ENCODE measurements at places on chromosomes 7 and 10.
A peak's percentile ranks its signal among the peaks of the same experiment; 100 is the strongest.

GRCh38 chr10:44013981-44014380, 365.3 kb upstream of the ZNF32 start:
- DNase-seq, result no peak

- DNase-seq, result no peak
Measured at GRCh38 chr10:93752761-93753160, 5.0 kb upstream of the LGI1 start.

DNA sequence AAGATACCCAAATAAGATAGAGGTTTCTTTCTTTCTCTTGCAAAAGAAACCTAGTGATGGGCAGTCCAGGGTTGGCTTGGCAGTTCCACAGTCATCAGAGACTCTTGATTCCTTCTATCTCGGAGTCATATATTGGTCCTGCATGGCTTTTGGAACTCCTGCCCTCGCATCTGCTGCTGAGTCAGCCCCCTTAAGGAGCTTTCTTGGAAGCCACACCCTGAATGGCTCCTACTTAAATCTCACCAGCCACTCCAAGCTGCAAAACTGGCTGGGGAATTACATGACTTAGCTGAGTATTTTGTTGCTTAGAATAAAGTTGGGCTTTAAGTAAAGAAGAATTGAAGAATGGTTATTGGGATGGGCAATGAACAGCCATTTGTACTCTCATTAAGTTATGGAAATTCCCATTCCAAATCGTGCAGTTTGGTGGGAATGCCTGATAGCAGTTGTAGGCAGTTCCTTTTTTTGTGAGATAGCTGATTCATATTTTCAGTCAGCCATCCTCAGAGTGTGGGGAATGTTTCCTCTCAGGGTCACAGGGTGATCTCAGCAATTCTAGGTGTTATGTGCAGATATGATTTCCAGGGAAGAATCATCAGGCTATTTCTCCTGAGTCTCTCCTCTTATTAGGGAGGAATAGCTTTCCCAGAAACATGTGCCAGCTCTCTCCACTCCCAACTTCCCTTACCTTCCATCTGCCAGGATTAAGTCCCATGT, 209.9 kb downstream of the BBS9 start:
- DNase-seq, result no peak

GRCh38 chr7:116024826-116025809, 5.4 kb downstream of the TFEC start:
- no peak for DNase-seq

- no peak for DNase-seq
Measured at GRCh38 chr10:51620131-51620530, 79.3 kb downstream of the CSTF2T start.

DNA sequence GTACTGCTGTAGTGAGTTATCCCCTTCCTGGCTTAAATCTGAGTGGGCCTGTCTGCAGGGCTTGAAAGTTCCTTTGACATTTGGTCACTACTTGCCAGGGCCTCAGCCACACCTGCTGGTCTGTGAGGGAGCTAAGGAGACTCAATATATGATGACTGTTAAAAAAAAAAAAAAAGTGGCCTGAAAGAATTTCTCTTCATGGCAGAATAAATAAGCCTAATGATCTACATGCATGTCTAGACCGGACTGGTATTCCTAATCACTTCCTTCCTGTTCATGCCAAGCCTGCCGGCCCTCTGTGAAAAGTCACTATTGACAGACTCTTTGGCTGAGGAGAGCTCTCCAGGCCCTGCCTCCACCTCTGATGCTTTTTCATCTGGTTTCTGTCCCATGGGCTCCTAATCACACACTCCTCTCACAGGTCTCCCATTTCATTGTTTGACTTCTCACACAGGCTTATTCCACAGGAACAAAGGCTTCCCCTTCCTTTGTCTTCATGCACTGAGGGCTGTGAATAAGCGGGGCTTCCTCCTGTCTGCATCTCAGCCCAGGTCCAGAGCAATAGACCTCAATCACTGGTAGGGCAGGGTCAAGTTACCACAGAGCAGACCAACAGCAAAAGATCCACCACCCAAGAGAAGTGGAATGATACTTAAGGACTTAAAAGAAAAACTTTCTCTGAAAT, 99.1 kb upstream of the SEC61G start:
- DNase-seq, result no peak

DNA sequence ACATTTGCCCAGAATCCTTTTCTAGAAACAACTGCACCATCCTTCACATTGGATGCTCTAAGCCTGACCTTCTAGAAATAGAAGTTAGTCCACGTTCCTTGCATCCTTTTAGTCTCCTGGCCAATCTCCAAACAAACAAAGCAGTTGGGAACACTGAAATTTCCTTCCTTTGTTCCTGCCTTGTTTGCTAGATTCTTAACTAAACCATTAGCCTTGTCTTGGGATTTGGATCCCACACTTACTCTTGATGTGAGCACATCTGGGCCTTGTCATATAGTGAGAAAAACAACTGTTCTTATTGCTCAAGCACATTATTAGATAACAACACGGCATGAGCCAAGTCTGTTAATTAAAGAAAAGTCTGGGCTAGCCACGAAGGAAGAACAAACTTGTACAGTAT, 319.3 kb upstream of the GHITM start:
- no peak for DNase-seq

GRCh38 chr10:119541459-119542356, 811 bp downstream of the RGS10 start:
- DNase-seq, result no peak

DNA sequence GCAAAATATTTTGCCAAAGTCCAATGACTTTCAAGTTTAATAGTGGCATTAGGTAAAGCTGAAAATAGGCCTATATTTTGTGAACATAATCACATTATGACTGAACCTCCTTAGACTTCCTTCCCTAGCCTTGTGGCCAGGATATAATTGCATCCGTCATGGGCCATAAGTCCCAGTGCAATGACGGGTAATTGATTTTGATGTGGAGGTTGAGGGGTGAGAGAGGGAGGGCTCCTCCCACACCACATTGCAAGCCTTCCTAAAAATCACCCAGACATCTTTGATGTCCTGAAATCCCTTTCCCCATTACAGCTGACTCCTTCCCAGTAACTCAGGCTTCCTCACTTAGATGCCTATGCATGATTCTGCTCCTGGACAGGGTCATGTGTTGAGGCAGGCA, 25.6 kb downstream of the TAS2R41 start:
- no peak for DNase-seq

DNA sequence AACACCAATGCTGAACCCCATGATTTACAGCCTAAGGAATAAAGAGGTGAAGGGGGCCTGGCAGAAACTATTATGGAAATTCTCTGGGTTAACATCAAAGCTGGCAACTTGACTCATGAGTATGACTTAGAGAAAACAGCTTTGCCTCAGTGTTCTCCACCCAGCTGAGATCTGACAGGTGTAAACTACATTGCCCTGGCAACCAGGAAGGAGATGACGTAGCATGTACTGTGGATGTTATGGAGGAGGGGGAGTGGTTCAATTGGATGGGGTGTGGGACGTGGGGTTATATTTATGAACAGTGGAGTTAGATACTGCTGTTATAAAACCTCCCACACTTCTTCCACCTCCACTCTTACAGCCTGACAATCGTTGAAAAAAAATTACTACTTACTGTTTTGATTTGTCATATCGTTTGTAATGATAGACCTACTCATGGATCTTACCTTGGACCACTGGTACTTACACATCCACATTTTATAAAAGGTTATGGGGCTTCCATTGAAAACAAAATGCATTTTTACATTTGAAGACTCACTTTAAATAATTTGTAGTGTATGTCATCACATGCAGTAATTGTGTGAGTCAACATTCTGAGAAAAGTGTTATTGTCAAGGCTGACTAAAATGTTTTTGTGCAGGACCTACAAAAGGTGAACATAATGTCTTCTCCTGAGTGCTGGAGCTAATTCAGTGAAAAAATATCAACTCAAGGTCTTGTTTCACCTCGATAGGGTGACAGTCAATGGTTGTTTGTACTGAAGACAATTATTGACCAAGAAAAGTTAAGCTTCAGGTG, 6.4 kb downstream of the OR2F1 start:
- DNase-seq, result no peak

GRCh38 chr10:122461729-122462532, 578 bp downstream of the HTRA1 start:
- DNase-seq, result no peak

GRCh38 chr7:2269991-2270460, 28.0 kb downstream of the NUDT1 start:
- DNase-seq, result no peak

GRCh38 chr10:94129393-94130130, 135.8 kb downstream of the PLCE1 start:
- no peak for DNase-seq

GRCh38 chr7:6446838-6447580, 745 bp downstream of the DAGLB start:
- DNase-seq, result peak; percentile 23

DNA sequence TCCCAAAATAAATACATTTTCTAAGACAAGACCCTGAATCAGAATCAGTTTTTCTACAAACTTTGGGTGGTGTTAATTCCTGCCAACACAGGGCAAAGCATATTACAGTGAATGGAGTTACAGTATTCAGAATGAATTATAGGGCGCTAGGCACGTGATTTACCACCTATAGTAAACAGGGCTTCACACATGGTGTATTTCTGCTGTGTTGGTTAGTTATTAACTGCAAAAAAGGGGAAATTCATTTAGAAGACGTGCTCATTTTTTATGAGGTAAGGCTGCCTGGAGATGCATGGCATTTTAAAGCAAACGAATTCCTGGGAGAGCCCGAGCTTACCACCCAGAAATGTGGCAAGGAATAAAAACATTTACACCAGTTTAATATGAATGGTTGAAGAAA, 393.8 kb downstream of the LRMDA start:
- DNase-seq, result no peak

DNA sequence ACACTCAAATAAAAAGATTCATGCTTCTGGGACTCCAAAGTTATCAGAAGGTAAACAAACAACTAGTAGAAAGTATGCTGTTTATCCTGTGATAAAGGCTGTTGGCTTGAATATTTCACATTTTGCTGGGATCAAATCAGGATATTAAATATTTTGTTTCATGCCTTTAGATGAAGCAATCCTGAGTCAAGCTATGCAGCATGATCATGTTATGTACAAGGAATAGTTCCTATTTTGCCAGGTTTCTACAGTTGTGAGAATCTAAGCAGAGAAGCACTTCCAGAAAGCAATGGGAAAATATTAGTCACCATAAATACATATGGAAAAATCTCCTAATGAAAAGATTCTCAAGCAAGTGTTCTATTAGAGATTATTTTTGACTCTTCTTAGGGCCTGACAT, 262.8 kb upstream of the PCDH15 start:
- no peak for DNase-seq

DNA sequence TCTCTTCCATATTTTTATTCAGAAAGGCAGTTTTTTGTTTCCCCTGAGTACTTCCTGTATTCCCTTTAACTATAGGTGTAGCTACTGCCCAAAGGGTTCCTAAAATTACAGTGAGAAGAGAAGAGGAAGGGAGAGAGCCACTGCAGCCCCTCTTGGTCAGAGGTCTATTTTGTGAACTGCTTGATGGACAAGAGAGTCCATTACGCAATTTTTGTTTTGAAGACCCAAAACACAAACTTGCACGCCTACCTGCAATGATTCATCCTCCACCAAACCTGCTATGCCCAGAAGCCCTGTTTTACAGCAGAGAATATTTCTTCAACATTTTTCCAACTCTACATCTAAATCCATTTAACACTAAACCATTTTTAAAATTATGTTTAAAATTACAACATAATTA, 75.1 kb downstream of the PDE1C start:
- no peak for DNase-seq

DNA sequence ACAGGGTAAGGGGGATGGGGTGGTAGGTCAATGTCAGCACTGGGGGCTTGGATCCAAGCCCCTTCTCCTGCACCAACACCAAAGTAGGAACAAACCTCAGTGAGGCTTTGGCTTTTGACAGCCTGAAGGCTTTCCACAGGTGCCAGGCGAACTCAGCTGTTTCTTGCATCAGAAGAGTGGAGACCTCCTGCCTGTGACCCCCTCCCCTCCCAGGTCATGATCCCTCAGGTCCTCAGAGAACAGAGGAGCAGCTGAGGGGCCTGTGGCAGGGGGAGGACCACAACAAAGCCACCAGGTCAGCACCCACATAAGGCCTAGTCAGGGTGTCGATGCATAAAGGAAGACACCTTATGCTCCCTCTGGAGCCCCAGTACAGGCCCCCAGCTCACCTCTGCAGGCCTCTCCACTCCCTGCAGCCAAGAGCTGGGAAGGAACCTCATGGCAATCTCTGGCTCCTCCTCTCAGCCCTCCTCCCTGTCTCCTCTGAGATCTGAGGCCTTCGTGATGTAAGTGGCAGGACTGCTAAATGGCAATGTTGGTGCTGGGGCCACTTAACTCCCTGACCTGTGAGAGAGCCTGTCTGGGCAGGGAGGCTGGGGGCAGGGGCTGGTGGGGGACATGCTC, 19.1 kb upstream of the PRRT4 start:
- DNase-seq, result no peak

- DNase-seq, result no peak
Measured at GRCh38 chr7:150958062-150958552, 20.0 kb downstream of the KCNH2 start.

DNA sequence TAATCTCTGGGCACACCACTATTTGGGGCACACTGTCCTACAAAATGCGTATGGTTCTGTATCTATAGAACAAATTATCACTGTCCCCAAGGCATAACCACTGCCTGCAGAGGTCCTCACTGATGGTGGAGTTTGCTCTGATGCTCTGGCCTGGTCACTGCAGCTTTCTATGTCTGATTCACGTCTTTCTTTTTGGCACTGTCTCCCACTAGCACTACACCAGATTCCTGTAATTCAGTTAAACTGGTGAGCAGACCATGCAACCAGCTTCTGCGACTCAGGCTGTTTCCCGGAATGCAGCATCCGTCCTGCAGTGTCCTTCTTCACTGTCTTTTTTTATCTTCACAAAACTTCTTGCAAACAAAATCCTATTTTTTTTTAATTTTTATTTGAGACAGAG, 112.8 kb downstream of the KLF6 start:
- DNase-seq, result no peak

DNA sequence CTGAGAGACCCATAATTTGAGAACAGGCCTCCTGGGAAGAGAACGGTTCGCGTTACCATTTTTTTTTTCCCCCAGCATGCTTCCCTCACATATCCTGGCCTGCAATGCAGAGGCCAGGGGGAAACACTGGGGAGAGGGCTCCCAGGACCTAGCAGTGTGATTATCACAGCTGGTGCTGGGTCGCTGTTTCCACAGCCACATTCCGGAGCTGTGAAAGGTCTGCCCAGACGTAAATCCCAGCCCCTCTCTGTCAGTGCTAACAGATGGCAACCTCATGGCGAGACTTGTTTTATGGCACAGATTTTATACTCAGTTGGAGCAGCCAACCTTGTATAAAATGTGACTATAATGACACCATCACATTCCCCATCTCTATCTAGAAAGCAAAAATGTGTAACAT, 150.5 kb downstream of the PLXDC2 start:
- no peak for DNase-seq

GRCh38 chr7:43467406-43467805, 115.5 kb upstream of the STK17A start:
- no peak for DNase-seq

- DNase-seq, result no peak
Measured at GRCh38 chr10:117242463-117242832, 1.5 kb downstream of the SLC18A2 start.

DNA sequence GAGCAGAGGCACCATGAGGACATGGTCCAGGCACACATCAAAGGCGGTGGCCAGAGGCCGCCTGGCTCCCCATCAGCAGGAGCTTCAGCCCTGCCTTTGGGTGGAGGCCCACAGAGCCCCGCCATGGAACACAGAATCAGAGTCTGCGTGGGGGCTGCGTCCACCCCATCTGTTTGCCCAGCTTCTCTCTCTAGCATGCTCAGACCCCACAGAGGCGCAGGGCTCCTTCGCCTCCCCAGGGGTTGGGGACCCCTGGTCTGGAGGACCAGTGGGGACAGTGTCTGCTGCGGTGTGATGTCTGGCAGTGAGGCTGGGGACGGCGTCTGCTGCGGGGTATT, 321.9 kb downstream of the PTPRN2 start:
- DNase-seq, result no peak

All from cerebellar nuclear complex (tissue), 1 donor.